ENCODE measurements at places on chromosomes 5 and 9.

GRCh38 chr5:54024466-54024865 lies 285.9 kb downstream of the ARL15 start:
- DNase-seq, result no peak

GRCh38 chr9:74499770-74500583 lies 2.8 kb downstream of the RORB start:
- DNase-seq, result no peak

DNA sequence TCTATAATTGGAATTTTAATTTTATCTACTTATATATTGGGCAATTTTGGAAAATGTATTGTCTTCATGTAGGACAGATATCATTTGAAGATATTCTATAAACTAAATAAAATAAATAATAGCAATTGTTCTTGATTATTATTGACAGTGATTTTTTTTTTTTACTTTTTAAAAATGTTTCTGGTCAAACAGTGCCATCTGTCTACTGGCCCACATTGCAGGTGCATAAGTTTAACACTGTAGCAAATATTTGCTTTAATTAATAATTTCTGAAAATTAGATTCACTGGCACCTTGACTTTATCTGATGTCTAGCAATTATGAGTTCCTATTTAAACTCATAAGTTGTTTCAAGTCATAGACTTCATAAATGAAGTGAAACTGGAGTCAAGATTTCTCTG lies 41.1 kb upstream of the ISOC1 start:
- no peak for DNase-seq

- no peak for DNase-seq
These were observed 474.0 kb upstream of the ACTBL2 start for GRCh38 chr5:57956636-57957035.

GRCh38 chr9:137592767-137593166 lies 2.5 kb upstream of the ZMYND19 start:
- no peak for DNase-seq

DNA sequence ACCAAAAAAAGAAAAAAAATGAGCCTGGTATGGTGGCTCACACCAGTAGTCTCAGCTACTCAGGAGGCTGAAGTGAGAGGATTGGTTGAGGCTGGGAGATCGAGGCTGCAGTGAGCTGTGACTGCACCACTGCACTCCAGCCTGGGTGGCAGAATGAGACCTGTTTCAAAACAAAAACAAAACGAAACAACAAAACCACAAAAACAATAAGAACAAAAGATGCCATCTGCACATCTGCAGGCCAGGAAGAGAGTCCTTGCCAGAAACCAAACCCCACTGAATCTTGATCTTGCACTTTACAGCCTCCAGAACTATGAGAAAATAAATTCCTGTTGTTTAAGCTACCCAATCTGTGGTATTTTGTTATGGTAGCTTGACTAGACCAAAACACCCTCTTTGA lies 207.7 kb downstream of the YTHDC2 start:
- no peak for DNase-seq

DNA sequence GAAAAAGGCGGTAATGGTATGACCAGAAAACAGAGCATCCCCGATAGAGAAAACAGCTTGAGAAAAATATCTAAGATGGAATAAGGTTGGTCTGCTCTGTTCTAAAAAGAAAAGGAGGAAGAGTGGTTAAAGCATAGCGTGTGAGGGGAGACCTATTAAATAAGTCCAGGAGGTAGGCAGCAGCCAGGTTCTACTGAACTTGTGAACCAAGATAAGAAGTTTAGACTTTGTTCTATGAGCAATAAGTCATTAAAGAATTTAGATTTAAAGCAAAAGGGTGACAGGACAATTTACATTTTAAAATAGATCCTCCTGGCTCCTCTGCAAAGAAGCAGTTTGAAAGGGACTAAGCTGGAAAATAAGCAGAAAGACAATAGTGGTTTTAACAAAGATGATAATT lies 81.3 kb upstream of the COX7C start:
- DNase-seq, result no peak

DNA sequence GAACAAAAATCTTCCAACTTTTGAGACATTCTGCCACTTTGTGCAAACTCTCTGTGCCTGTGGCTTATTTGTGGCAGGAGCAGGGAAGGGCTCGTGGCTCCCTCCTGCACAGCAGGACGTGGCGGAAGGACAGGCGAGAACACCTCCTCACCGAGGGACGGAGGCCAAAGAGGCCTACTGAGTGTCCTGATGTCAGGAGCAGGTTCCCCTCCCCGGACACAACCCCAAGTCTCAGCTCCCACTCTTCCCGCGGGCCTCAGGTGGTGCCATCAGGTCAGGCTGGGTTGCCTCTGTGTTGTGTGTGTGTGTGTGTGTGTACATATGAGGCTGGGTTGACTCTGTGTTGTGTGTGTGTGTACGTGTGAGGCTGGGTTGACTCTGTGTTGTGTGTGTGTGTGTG lies 136.8 kb upstream of the LPCAT1 start:
- no peak for DNase-seq

- DNase-seq, result no peak
These were observed 243.9 kb downstream of the ARL15 start for GRCh38 chr5:54066433-54066832.

DNA sequence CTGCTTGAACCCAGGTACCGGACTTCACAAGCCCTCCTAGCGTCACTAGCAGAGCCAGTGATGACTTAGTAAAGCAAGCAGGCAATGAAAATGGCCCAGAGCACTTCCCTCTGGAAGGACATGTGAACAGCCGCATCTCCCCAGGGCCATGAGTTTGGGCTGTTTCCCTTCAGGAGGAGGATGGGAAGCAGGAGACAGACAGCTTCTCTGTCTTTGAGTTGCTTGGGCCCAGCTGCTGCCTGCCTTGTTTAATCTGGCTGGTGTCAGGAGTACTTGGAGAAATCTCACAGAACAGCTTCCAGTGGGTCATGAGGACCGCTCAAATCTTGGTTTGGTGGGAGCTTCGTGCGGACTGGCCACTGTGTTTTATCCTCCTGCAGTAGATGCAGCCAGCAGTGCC lies 25.4 kb upstream of the WWC1 start:
- no peak for DNase-seq

DNA sequence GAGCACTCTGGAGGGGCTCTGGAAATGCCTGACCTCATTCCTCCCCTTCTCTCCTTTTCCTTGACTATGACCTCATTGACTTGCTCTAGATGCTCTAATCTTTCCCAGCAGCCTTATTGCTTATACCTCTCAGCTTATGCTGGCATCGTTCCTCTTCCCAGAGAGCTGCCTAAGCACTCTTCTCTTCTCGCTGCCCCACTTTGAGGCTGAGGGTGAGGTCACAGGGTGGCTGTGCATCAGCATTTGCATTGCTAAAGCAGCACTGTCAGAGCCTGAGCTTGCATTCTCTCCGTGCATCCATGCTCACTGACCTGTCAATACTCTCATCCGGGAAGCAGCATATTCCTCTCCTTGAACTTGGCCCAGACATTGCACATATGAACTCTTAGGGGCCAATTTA lies 96.4 kb upstream of the NTRK2 start:
- DNase-seq, result no peak

DNA sequence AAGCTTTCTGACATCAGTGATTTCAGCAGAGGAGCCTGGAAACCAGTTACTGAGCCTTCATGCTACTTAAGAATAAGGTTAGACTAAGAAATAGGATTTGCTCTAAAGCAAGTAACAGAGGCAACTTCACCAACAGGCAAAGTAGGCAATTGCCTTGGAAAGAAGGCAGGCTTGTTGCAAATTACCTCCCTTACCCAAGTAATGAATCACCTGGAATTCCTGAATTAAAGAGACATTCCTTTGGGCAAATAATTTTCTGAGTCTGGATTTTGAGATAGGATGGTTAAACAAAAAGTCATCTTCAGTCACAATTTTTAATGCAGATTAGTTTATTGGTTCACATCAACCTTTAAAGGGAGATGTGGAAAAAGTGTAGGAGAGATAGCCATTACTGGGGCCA lies 92.8 kb downstream of the ITGA1 start:
- no peak for DNase-seq

DNA sequence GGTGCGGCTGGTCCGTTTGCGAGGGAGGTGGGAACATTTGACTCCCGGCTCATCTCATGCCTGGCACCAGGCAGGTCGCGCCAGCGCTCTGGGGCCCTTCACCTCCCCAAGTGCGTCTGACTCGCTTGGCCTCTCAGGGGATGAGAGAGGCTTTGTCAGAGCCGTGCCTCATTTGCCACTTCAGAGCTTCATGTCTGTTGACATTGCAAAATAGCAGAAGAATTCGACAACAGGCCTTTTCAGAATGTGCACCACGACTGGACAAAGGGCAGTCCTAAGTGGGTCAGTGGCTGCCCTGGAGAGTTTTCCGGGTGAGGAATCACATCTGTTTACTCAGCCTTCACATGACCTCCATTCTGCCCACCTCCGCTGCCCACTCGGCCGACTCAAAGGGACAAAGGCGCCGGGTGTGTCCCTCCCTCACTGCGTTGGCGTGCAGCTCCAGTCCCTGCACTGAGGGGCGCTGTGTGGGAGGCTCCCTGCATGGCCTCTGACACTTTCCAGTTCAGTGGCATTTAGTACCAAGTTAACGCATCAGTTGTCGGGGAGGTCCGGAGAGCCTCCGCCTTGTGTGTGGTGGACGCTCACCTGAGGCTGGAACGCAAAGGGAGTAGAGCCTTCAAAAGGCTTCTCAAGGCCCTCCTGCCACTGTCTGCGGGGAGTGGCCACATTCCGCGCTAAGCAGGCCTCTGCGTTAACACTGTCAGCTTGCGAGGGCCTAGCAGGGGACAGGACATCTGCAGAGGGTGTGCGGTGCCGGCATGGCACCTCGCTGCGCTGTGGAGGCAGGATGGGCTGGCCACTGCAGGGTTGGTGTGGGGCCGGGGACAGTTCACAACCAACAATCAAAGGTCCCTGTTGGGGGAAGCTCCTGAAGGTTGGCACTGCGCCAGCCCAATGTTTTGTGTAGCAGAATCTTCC lies 171.5 kb downstream of the NXNL2 start:
- no peak for DNase-seq

DNA sequence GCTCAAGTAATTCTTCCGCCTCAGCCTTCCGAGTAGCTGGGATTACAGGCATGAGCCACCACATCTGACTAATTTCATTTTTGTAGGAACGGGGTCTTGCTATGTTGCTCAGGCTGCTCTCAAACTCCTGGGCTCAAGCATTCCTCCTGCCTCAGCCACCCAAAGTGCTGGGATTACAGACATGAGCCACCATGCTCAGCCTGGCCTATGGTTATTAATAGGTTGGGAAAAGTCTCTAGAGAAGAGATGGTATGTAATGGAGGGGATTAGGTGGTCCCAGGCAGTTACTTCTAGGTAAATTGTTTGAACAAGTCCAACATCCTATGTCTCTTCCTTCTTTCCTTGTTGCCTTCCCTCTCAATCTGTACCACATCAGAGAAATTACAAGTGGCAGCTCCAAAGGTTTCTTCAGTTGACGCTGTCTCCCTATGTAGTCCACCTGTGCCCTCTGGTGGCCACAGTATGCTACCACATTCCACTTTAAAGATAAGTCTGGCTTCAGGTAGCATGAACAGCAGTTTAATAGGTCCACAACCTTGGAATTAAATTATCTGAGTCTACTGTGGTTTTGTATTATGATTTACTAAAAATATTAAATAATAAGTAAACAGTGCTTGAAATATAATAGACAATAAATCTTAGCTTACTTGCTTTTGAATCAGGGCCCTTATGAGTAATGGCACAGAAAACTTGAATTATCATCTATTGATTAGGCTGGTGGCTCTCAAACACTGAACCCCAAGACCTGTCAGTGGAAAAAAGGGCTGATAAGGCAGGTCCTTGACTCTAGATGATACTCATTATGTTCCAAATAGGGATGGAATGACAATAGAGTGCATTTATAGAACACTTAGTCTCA lies 9.7 kb downstream of the TIGD6 start:
- DNase-seq, result peak; percentile 75

DNA sequence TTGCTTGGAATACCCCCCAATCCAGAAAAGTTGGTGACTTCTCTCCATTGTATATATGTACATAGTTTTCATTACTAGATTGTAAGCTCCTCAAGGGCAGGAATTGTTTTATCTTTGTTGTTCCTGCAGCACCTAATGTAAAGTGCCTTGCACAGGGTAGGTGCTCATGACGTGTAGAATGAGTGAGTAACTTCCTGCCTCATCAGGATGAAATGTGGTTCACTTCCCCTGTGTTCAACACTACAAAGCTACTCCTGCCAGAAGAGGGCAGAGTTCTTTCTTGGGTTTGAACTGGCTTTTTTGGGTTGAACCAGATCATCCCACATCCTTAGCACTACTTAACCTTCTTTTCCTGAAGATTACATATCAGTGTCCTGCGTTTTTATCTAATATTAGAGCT lies 23.9 kb downstream of the GTF3C4 start:
- DNase-seq, result peak; percentile 37

DNA sequence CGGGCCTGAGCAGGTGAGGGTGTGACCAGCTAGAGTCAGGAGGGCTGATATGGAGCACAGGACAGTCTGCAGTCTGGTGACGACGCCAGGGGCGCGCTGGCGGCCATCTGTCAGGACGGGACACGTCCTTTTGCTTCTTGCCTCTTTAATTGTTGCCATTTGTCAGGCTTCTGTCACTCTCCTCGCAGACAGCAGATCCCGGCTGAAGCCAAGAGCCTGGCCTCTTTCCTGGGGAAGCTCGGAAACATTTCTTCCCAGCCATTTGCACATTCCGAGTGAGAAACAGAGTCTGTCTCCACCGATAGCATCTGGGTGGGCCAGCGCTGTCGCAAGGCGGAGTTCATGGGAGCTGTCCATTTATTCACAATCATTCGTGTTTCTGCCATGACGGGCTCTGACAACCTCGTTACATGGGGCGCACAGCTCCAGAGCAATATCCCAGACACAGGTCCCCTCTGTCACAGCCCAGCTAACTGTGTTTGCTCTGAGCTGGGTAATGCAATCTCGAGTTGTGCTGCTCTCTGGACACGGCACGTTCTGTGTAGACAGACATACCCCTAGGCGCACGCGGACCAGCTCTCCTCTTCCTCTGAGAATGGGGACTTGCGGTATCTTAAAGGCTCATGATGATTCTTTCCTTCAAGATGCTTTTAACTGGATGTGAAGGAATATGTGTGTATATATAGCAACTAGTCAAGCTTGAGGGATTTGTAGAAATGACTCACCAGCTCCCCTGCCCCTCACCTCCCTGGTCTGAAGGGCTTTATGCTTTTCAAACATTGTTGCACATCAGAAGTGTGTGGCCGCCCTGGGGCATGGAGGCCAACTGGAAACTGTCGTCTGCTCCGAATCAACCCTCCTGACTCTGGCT lies 105.3 kb upstream of the FCN2 start:
- no peak for DNase-seq

DNA sequence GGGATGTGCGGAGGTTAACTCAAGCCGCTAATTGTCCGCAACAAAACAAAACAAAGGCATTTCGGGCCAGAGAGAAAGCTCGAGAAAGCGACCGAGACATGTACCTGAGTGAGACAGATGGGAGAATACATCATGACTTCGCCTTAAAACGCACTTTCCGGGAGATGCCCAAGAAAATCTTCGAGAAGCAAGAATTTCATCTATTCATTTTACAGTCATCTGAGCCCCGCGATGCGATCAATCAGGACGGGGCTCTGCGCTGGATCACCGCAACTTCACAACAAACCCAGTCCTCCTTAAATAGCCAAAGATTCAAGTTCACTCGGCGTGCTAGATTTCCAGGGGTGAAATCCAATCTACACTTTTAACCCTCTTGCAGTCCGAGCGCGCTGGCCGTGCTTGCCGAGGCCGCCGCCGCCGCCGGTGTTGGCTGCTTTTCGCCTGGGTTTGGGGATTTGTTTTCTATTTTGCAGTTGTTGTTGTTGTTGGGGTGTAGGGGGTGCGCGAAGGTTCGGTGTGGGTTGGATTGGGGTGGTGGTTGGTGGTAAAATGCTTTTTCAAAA lies 482 bp downstream of the NFIB start:
- DNase-seq, result no peak

GRCh38 chr9:24257726-24258125 lies 288.0 kb downstream of the IZUMO3 start:
- no peak for DNase-seq

- no peak for DNase-seq
These were observed 169.7 kb downstream of the CDH10 start for GRCh38 chr5:24475101-24475500.

All from activated CD4-positive, alpha-beta T cell treated with anti-CD3 and anti-CD28 coated beads, Interleukin-2, Interleukin-6, amounts not matched to agents 100 ng/mL and 50 ng/mL, durations not matched to agents 16 hours and 8 hours (primary cell).